ENCODE measurements at places on chromosomes 7 and 10.

GRCh38 chr7:15829691-15830090 lies 143.2 kb upstream of the MEOX2 start:
- no peak for DNase-seq

GRCh38 chr7:158809596-158809995 lies 19.7 kb downstream of the ESYT2 start:
- no peak for DNase-seq

DNA sequence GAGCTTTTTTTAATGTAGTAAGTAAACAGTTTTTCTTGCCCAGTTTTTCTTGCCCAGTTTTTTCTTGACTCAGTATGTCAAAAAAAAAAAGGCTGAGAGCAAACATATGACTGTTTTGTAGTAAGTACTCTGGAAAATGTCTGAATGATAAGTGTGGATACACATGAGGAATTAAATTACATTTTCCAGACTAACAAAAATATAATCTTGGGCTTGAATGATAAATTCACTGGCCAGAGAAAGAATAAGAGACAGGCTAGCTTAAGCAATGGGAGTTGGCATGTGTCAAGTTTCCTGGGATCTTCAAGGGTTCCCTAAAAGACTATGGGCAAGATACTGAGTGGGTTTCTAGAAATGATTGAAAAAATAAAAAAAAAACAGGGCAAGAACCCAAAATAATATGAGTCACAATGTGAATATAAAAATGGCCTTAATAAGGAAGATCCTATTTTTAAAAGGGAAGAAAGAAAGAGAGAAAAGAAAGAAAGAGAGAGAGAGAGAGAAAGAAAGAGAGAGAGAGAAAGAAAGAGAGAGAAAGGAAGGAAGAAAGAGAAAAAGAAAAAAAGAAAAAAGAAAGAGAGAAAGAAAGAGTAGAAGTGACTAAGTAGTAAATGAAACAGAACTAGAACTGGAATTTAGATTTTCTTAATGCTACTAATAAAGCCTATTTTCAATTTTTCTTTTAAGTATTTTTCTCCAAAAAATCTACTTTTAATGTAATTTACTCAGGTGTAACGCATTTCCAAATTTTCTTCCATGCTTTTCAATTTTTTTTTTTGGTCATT lies 60.2 kb downstream of the TFPI2 start:
- DNase-seq: no peak

GRCh38 chr10:26959841-26960240 lies 99.1 kb upstream of the ABI1 start:
- no peak for DNase-seq

DNA sequence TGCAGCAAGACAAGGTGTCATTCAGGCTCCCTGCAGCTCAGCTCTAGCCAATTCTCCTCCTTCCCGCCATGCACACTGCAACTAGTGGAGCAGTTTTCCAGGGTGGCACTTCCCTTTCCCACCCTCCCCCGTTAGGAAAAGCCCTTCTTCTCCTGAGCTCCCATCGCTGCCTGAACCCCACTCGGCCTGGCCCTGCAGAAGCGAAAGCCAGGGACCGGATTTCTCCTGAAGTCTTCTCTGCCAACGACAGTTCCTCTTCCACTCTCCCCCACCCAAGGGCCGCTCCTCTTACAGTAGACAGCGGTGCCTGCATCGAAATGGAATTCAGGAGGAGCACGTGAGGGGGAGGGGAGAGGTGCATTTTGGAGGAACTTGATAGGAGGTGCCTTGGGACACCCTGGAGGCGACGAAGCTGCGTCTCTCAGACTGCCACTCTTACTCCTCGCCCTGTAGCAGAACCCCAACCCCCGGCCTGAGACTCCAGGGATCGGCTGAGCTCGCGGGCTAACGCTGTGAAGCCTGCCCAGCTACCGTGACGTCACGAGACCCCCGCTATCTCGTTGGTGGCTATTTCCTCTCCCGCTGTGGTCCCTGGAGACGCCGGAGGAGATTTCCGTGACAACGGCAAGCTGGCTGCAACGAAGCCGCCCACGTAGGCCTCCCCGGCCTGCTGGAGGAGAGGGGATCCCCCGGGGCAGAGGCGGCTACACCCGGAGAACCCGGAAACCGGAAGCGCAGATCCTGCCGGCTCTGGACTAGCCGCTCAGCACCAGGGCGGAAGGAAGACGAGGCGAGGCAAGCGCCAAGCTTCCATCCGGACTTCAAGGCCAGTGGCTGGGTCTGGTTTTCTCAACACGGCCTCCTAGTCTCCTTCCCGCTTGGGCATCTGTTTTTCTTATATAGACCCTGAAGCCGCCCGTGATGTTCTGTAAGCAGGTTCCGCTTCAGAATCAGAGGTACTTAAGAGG lies 109.7 kb downstream of the RALA start:
- DNase-seq: peak; percentile 23

DNA sequence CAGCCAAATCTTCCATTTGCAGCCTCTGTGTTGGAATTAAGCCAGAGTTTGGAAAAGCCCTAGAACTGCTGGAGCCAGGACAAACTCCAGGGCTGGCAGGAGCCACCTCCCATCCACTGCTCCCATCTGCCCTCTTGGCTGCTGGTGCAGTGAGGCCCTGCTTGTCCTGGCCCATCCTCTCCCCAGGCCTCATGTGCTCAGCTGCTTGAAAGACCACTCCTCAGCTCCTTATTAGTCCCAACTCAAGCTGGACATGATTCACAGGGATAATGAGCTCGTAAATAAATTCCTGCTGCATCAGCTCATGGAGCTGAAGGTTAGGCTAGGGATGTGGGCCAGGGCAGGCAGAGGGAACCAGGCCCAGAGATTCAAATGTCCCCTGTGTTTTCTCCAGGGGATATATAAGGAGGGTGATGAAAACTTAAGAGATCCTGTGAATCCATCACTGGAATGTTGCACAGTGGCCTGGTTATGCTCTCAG lies 282.8 kb downstream of the RPS24 start:
- no peak for DNase-seq

GRCh38 chr7:156886020-156886795 lies 6.8 kb downstream of the LMBR1 start:
- DNase-seq: no peak

- no peak for DNase-seq
Observed at GRCh38 chr10:117736655-117737054, 194.1 kb downstream of the EMX2 start.

- DNase-seq: no peak
Observed at GRCh38 chr7:40784176-40784575, 649.4 kb downstream of the SUGCT start.

- DNase-seq: no peak
Observed at GRCh38 chr10:3213208-3213607, 40.6 kb upstream of the PITRM1 start.

GRCh38 chr10:50314169-50315071 lies 63.1 kb upstream of the ASAH2 start:
- DNase-seq: no peak

- DNase-seq: no peak
Observed at GRCh38 chr10:124384172-124384571, 34.6 kb downstream of the OAT start.

DNA sequence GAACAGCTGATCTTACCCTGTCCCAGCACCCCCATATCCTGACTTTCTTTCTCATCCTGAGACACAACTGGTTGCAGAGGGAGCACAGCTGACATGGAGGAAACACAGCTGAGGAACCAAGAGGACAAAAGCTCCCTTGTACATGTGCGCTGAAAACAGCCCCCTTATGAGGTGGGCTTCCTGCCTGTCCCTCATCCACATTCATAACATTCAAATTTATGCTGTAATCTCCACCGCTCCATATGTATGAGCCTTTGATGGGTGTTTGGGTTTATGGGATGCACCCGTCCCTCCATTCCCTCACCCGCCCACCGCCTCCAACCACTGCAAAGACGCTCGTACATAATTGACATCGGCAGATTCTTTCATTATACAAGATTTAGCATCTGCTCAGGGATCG lies 49.6 kb upstream of the BTRC start:
- DNase-seq: no peak

DNA sequence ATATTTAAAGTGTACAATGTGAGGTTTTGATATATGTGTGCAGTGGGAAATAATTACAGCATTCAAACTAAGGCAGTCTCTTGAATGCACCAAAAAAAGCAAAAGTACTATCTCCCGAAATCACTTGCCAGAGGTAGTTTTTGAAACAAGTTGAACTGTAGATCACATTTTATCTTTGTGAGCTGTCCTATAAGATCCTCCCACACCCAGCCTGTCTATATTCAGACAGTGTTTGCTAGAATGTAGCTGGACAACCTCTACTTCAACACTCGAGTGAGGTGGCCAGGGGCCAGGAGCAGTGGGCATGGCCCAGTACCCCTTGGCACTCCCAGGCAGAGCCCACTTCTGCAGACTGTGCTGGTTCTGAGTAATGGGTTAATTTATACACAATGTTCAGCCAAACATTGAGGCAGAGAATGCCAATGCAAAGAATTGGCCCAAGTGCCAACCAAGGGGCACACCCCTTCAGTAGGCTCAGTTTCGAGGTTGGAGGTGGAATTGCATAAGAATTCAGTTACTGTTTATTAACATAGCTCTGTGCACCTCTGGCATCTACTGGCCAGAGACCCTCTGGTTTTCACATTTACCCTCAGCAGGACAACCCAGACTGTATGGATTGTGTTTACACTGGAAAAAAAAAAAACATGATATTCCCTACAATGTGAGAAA lies 70.5 kb downstream of the AHR start:
- DNase-seq: no peak

DNA sequence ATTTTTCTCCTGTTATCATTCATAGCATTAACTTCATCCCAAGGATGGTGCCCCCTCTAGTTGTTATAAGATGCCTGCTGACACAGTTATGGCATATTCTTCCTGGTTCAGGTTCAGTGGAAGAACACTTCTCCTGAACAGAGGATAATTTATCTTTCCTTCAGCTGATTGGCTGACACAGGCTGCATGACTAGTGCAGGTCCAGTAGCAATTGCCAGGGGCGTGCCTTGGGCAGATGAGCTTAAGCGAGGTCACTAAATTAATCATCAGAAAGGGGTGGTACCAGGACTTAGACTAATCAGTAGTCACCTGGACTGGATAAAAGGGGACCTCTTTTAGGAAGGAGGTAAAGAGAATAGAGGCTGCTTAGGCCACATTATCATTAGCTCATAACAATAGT lies 42.3 kb downstream of the BZW2 start:
- DNase-seq: no peak

Data from cortex of kidney (tissue), 1 donor.